ENCODE measurements at places on chromosomes 5 and 9.

GRCh38 chr9:114395334-114395617 is 7.5 kb upstream of the AKNA start:
- DNase-seq, result no peak

DNA sequence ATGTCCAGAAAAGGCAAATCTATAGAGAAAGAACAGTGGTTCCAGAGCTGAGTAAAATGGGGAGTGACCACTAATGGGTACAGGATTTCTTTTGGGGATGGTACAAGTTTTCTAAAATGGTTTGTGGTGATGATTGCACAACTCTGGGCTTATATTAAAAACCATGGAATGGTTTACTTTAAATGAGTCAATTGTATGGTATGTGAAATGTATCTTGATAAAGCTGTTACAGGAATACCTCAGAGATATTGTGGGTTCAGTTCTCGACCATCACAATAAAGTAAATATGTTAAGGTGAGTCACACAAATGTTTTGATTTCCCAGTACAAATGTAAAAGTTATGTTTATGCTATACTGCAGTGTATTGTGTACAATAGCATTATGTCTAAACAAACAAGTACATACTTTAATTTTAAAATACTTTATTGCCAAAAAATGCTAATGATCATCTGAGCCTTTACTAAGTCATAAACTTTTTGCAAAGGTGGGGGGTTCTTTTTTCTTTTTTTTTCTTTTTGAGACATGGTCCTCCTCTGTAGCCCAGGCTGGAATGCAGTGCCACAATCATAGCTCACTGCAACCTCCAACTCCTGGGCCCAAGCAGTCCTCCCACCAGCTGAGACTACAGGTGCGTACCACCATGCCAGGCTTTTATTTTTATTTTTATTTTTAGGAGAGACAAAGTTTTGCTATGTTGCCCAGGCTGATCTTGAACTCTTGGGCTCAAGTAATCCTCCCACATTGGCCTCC is 65.9 kb downstream of the SHOC1 start:
- no peak for DNase-seq

DNA sequence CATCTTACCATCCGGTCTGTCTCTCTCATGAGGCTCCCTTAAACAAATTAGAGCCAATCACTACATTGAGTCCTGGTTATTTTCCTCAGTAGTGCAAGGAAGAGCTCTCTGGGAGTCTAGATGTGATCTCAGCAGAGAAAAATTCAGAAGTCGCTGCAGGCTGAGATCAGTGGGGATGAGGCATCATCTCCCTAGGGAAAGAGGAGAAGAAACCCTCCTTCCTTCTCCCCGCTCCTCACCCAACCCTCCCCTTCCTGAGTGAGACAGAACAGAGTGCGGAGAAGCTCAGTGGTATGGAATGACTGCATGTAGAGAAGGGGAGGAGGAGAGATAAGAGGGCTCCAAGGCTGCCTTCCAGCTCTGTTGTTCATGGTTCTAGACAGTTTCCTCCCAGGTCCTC is 80.5 kb downstream of the PAPPA start:
- no peak for DNase-seq

DNA sequence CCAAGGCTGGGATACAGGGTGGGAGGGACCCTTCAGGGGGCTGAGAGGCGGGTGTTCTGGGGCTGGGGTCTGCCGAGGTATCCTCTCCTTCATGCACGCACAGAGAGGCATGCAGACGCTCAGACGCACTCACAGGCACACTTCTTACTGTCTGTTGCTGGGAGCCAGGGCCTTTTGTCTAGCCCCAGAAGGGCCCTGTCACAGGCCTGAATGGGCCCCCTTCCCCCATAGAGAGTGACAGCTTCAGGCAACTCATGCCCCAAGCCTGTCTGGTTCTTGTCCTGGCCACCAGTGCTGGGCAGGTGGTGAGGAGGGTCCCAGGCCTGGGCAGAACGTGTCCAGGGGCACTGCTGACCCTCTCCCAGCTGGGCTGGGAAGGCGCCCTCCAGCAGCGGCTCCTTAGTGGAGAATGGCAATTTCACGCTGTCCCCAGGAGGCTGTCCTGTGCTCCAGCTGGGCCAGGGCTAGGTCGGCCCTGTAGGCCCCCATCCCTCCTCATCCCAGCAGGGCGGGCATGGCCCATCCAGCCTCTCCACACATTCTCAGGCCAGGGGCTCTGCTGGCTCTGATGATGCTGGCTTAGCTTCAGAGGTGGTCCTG is 45.3 kb downstream of the LMX1B start:
- no peak for DNase-seq

- no peak for DNase-seq
These were observed 144.2 kb upstream of the RAI14 start for GRCh38 chr5:34511915-34512314.

DNA sequence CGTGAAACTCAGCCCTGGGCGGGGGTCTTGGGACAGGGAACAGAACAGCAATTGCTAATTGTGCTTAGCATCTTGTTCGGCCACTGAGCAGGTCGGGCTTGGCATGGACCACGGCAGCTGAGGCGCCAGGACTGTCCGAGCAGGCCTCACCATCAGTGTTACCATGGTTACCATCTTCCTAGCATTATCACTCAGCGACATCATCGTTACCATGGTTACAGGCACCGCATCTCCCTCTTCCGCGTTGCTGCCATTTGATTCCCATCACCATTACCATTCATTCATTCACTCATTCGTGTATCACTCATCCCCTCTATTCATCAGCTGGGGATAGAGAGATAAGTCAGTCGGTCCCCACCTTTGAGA is 81.0 kb upstream of the ZBTB43 start:
- DNase-seq, result no peak

DNA sequence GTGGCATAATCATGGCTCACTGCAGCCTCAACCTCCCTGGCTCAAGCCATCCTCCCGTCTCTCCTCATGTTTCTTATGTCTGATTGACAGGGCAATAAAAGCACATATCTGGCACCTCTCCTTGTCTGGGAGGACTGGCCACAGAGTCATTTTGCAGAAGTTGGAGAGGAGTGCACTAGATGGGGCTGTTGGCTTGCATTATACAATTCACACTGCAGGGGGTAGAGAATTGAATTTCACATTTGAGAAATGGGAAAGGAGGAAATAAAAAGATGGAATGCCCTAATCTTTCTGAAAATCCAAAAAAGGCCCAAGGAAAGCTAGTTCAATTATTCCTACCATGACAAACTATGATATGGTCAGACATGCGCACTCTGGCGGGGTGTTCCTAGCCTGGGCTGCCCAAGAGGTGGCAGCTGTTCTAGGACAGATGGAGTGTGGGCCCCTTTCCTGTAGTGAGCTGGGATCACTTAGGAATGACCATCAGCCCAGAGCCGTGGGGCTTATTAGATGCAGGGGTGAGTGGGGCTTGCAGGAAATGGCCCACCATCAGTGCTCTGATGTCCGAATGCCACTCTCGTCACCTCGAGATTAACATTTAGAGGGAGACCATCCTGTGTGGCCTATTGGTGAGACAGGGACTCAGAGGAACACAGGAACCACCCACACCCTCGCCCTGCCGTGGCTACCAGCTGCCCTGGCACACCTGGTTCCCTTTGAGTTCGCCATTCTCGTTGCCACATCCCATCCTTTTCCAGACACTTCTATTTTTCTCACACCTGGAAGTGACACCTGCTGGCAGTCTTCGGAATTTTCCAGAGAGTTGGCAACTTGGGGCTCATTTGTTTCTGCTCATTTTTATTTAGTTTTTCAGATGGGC is 21.8 kb upstream of the ANKRD18A start:
- no peak for DNase-seq

- DNase-seq, result no peak
These were observed 70.1 kb downstream of the TRIO start for GRCh38 chr5:14213253-14213652.

DNA sequence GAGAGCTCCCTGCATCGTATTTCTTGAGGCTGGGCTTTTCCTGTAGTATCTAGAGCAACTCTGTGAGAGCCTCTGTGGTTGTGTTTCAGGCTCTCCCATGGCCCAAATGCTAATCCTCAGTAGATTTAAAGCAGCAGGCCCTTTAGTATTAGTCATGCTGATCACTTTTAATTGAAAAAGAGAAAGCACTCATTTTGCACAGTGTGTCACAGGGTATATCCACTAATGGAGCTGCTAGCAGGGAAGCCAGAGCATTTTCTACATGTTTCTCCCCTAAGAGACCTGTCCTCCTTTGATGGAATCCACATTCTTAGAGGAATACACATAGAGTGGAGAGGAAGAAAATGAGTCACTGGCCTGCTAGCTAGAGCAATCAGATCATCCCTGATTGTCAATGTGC is 348.5 kb downstream of the TMEM232 start:
- DNase-seq, result no peak

DNA sequence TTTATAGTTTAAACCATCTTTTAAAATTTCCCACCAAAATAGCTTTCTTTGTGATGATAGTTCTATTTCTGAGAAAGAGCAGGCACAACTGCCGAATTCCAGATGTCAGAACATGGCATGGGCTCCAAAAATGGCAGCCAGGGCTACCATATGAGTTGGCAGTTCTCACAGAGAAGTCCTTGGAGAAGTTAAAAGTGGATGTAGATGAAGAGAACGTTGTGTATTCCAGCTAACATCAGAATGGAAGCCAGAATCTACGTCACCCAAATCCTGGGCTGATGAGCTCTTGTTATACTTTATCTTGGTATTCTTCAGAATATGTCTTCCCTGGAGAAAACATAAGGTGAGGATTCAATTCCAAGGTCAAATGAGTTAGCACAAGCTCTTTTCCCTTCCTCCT is 66.9 kb upstream of the BASP1 start:
- no peak for DNase-seq

DNA sequence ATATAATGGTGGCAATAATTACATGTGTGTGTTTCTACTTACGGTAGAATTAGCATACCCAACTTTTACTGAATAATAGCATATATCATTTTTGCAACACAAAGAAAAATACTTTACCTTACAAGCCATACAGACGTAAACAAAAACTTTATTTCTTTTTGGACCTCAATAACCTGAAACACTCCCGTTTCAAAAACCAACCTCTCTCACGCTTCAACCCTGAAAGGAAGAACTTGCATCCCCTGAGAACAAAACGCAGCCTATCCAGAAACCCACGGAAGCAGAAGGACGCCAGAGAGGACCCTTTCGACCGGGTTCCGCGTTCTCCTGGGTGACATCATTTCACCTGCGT is at the start of gene RNF38:
Gene RNF38, minus strand, starts transcription at position 290 of the 352 bp plus-strand sequence. Its CDS starts 161 bp downstream, at position 129.
- peak; percentile 9 for DNase-seq

- DNase-seq, result no peak
These were observed 53.8 kb downstream of the GLRA1 start for GRCh38 chr5:151870820-151871219.

GRCh38 chr9:18921366-18922075 is 111.5 kb downstream of the SAXO1 start:
- no peak for DNase-seq

GRCh38 chr5:161283296-161283695 is 263.2 kb downstream of the GABRB2 start:
- no peak for DNase-seq

- no peak for DNase-seq
These were observed 50.6 kb downstream of the SIL1 start for GRCh38 chr5:139147483-139148087.

DNA sequence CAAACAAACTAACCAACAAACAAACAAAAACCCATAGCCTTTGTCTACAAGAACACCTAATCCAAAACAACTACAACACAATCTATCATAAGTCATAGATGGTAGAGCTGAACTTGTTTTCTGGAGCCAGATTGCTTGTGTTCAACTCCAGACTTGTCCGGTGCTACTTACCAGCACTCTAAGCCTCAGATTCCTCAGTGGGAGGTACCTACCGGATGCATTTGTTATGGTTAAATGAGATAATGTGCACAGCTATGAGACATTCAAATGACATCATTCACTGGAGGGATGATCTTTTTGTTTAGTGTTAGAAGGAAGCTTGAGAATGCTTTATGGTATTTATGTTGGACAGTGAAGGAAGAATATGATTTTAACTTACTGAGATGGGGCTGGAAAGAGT is 592.9 kb upstream of the C9orf72 start:
- DNase-seq, result no peak

DNA sequence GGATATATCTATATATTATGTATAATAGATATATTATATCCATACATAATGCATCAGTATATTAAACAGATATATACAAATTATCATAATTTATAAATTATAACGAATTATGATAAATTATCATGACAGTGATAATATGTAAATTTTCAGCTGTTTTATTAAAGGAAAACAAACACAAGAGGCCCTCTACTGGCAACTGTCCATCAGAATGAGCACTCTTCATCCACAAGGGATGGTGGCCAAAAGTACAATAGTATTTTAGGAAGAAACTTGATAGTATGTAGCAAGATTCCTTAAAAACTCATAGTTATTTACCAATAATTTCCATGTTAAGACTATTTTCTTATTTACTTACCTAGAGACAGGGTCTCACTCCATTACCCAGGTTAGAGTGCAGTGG is 113.3 kb upstream of the LPAR1 start:
- DNase-seq, result no peak

GRCh38 chr9:38276771-38277439 is 115.6 kb upstream of the ALDH1B1 start:
- DNase-seq, result no peak

- no peak for DNase-seq
These were observed 107.4 kb downstream of the ZNF462 start for GRCh38 chr9:106970219-106970975.

DNA sequence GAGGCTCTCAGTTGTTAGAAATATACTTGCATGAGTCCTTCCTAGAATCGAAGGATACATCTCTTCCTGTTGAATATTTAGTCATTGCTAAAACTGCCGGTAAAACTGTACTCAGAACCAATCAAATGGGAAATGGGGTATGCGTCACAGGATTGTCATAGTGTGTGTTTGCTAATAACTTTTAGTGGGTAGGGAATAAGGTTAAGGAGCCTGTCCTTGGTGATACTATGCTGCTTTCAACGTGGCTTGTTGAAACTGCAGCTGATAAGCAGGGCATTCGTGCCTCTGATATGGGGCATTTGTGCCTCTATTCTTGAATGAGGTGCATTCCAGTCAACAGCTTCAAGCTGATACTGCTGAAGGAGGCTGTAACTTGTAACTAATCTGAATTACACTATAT is 26.6 kb downstream of the HABP4 start:
- DNase-seq, result no peak

DNA sequence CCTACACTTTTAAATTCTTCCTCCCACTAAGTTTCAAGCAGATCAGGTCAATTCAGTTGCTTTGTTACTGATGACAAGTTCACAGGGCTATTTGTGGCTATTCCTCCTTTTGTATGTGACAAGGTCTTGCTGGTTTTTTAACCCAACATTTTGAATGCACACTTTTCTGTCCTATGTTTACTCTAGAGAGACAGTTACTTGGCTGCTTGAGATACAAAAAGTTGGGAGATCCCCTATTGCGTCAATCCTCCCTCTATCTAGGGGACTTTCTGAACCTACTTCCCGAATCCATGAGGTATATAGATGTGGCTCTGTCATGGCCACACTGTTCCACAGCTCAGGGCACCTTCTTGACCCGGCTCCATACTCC is 386.7 kb downstream of the NTRK2 start:
- DNase-seq, result no peak

DNA sequence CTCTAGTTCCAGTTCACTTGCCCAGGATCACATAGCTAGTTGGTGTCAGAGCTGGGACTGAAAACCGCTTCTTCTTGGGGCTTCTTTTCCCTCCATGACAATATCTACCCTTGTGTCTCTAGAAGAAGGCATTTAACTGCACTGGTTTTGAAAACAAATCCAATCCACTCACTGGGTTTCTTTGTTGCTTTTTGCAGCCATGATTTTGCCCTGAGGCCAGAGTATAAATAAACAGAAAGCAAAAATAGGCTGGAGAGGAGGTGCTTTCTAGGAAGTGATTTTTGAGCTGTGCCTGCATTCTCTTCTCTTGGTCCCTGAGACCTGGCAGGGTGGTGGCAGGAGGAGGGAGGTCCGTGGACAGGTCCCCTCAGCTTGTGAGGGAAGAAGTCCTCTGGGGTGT is 6.9 kb upstream of the TRIO start:
- no peak for DNase-seq

GRCh38 chr9:108746864-108747263 is 108.9 kb downstream of the ACTL7B start:
- DNase-seq, result no peak

Data from stimulated activated CD4-positive, alpha-beta T cell treated with anti-CD3 and anti-CD28 coated beads, TNF-alpha, amount 100 ng/mL, for 1 hour (primary cell).